Stimulated activated CD4-positive, alpha-beta T cell treated with anti-CD3 and anti-CD28 coated beads, Interleukin-2, amount 100 ng/mL, for 48 hours (primary cell): ENCODE measurements at places on chromosomes 12 and 14.

DNA sequence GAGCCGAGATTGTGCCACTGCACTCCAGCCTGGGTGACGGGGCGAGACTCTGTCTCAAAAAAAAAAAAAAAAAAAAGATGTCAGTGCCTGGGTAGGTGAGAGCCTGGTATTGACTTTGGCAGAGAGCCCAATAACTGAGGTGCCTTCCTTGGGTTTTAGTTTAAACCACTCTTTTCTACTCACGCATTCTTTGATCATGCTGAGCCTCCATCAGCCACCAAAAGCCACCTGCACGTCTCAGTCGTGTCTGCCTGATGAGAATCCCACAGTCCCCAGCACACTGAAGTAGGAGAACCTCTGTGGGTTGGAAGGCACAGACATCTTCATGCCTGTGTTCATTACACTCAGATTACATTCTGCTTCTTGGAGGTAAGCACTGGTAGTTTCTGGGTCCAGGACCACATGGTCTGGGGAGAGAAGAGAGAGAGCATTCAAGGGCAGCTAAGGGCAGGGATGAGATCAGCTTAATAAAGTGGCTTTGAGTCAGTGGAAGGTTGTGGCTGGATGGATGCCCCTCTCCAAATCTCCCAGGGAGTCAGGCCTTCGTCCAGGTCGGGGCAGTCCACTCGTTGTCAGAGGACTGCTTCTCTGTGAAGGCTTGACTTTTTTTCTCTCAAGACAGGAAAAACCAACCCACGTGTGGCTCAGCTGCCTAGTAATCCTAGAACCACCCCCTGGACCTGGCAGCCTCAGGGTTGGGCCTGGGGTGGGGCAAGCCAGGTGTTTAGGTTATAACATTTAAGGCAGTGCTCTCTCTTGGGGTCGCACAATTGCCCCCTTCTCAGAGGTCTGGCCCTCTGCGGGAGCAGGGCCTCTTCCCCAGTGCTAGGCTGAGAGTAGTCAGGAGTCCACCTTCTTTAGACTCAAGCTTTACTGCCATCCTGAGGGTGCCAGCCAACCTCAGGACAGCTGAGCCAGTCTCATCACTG is 32.6 kb upstream of the MAX start:
- DNase-seq = no peak

DNA sequence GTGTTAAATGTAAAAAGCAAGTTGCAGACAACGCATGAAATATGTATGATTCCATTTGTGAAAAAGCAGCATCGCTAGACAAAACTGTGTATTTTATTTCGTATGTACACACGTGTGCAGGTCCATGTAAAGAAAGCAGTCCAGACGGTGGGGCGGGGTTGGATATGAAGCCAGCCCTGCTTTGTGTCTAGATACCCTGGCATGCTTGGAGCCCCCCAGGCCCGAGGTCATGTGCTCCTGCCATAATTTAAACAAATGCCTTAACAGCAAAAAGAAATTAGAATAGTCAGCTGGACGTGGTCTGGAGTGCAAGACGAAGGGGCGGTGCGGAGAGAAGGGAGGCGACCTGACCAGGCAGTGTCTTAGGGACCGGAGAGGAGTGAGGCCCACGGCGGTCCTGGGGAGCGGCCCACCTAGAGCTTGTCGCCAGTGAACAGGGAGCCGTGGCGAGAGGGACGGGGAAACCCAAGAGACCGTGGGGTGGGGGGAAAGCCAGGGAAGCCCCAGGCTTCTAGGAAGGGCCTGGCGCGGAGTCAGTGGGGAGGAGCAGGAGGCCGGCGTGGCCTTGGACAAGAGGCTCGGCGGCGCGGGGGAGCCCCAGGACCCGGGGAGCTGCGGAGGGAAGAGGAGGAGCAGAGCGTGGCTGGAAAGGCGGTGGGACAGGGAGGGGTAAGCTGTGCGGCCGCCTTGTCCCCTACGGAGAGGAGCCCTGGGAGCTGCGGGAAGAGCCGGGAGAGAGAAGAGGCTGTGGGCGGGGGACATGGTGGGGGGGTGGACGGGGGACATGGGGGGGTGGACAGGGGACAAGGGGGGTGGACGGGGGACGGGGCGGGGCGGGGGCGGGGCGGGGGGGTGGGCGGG is 118.5 kb upstream of the C14orf180 start:
- DNase-seq = no peak

GRCh38 chr12:104703372-104703771 is 246.6 kb downstream of the CHST11 start:
- DNase-seq = no peak

GRCh38 chr14:95664066-95664465 is 22.2 kb upstream of the TCL1B start:
- no peak for DNase-seq

- DNase-seq = peak; percentile 28
Measured at GRCh38 chr14:102928412-102929240, 6.2 kb downstream of the AMN start.
